ENCODE measurements at places on chromosomes 13 and 19.

GRCh38 chr19:19602136-19602712 is 16.3 kb downstream of the PBX4 start:
- DNase-seq, result no peak

GRCh38 chr19:49854378-49855263 is 3.7 kb downstream of the PTOV1 start:
- no peak for DNase-seq

- no peak for DNase-seq
Observed at GRCh38 chr19:8445488-8446001, 770 bp downstream of the HNRNPM start.

DNA sequence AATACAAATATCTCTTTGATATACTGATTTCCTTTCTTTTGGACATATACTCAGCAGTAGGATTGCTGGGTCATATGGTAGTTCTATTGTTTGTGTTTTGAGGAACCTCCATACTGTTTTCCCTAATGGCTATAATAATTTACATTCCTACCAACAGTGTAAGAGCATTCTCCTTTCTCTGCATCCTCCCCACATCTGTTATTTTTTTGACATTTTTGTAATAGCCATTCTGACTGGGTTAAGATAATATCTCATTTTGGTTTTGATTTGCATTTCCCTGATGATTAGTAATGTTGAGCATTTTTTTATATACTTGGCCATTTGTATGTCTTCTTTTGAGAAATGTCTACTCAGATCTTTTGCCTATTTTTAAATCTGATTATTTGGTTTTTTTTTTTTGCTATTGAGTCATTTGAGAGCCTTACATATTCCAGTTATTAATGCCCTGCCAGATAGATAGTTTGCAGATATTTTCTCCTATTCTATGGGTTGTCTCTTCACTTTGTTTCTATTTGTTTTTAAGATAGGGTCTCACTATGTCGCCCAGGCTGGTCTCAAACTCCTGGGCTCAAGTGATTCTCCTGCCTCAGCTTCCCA is 95.7 kb downstream of the FNDC3A start:
- DNase-seq, result no peak

- no peak for DNase-seq
Observed at GRCh38 chr13:107458269-107458668, 757.1 kb downstream of the LIG4 start.

DNA sequence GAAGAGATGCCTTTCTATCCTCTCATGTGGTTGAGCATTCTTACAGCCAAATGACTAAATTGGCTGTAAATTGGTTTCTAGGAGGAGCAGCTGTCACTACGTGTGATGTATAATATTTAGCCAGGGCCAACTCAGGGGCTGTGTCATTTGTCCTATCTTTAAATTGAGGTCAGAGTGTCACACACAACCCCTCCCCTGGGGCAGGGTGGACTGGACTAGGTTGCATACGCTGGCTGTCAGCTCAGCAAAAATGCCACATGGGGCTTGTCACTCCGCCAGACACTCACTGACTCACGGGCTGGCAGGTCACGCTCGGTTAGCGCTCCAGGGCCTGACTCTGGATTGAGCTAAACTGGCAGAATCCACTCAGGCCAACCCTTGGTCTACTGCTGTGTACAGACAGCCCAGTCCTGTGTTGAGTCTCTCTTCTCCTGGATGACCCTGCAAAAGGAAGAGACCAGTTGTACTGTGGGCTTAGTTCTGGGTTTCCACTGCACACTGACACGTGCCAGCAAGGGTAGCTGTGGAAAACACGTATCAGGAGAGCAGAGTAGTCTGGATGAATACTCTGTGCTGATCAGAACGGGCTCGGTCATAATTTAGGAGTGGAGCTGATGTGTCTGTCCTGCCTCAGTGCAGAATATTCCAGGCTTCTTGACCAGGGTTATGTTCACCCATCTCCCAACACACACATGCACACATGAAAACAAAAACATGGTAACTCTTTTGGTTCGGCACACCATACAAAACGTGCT is 29.1 kb downstream of the SHISA2 start:
- no peak for DNase-seq

- DNase-seq, result no peak
Observed at GRCh38 chr13:30856005-30856790, 49.9 kb upstream of the MEDAG start.

GRCh38 chr13:28494778-28495537 is at the start of gene FLT1:
Gene FLT1 (minus strand): TSS chr13:28495128. CDS start chr13:28494843, 285 bp downstream.
- DNase-seq, result no peak

GRCh38 chr19:31583148-31583547 is 233.9 kb upstream of the TSHZ3 start:
- DNase-seq, result no peak

DNA sequence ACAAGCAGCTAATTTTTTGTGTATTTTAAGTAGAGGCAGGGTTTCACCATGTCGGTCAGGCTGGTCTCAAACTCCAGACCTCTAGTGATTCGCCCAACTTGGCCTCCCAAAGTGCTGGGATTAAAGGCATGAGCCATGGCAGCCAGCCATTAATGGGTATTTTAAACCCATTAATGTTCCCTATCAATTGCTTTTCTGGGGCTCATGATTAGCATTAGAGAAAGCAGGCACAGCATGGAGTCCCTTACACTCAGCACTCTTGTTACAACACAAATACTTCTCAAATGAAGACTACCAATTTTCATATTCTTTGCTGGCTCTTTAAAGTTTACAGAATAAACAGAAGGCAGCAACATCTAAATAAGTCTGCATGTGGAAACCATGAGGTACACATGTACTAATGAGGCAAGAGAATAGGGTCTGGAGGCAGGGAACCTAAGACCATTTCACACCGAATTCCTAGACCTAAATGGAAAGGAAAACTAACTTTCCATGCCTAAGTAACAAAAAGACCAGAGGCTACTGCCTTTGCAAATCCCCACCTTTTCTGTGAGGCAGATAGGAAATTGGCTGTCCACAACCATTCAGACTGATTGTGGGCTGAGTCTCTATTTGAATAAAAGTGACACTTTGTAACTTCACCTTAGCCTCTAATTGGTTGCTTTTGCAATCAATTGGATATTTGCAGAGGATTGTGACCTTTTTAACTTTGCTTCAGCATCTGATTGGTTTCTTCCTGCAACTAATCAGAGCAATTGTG is 21.2 kb downstream of the ZNF675 start:
- no peak for DNase-seq

DNA sequence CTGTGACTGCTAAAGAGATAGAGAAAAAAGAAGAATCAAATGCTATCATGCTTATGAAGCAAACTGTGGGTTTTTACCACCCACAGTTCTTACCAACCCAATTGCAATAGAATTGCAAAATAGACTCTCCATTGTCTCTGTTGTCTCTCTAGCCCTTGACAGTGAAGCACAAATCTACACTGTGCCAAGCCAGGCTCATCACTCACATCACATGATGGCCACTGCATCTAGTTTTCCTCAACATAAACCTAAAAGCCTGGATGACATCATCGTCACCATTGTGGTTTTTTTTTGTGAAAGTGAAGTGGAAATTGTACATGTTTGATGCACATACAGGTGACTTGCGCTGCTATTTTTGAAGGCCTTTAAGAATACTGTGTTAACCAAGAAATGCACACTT is 56.1 kb downstream of the KL start:
- DNase-seq, result no peak

DNA sequence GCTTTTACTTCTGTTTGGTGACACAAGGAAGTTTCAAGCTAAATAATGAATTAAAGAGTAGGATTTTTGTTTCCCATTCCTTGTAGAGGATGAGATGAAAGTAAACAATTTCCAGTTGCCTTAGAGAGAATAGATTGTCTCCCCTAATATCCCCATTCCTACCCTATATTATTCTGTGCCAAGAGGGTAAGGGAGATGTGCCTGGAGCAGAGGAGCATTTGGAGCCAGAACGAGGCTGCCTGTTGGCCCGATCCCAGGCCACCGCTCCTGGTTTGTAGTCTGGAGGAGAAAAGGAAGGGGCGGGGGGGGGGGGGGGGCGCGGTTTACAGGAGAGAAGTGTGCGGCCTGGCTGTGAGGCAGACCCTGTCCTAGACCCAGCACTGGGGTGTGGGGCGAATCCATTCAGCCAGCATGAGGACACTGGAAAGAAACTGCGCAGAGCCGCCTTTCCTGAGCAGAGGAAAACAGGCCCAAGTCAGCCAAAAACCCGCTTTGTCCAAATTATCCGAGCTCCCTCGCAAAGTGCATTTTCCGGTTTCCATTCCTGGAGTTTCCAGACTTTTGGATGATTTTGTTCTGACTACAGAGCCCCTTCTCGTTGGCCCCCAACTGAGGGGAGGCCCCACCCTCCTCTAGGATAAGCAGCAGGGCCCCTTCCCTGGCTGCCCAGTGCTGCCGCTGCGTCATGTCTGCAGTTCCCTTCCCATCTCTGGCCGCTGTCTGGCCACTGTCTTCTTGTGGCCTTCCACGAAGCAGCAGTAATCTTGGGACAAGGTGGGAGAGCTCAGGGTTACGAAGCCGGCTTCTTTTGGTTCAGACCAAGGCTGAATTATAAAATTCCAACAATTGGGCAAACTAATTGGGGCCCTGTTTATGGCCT is 23.0 kb downstream of the NFIX start:
- DNase-seq, result no peak

DNA sequence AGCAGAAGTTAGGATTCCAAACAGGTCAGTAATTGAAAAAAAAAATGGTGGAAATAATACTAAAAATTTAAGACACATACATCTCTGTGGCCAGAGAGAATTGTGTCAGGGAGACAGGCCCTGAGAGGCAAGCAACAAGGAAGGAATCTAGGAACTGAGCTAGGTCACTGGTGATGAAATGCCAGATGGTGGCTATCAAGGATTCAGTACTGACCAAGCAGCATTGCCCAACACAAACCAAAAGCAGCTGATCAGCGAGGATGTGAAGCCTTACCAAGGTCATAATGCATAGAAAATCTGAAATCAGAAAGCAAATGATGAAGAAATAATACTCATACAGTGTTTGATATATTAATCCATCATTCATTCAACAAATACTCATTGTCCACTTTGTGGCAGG is 905.0 kb downstream of the GPC5 start:
- DNase-seq, result no peak

- no peak for DNase-seq
Observed at GRCh38 chr19:5891938-5892771, 11.4 kb downstream of the NDUFA11 start.

GRCh38 chr13:37681281-37682032 is 82.9 kb upstream of the POSTN start:
- DNase-seq, result no peak

DNA sequence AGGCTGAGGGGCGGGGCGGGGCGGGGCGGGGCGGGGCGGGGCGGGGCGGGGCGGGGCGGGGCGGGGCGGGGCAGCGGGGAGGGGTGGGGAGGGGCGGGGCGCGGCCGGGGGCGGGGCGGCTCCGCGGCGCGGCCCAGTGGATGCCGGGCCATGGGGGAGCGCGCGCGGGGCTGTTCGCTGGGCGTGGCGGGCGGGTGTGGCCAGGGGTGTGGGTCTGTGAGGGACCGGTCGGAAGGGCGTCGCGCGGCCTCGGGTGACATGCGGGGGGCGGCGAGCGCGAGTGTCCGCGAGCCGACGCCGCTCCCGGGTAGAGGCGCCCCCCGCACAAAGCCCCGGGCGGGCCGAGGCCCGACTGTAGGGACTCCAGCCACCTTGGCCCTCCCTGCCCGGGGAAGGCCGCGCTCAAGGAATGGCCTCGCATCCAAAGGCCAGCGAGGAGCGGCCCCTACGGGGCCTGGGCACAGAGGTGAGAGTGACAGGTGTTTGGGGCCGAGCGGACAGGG is at the start of gene ZFP28:
Gene ZFP28 (plus strand): TSS at position 188 of the 503 bp plus-strand sequence. CDS start 71 bp downstream, at position 259.
- peak; percentile 40 for DNase-seq

DNA sequence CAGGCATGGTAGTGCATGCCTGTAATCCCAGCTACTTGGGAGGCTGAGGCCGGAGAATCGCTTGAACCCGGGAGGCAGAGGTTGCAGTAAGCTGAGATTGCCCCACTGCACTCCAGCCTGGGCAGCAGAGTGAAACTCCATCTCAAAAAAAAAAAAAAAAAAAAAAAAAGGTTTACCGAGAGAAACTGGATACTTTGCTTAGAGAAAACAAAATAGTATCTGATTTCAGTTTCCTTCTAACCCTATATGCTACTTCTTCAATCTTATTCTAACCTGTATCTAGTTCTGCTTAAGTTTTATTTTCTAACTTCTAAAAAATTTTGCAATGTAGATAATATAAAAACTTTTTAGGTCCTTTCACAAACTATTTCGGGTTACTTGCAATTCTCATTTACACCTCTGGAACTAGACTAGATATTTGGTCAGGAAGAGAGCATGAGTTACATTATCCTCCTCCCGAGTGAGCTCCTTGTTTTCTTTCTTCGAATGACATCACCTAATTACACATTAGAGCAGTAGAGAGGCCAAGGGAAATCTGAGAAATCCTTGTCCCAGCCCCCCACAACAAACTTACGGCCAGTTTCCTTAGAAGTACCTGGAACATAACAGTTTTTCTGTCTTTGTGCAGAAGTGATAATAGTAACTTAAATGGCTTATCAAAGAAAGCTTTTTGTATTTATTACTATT is 128.9 kb downstream of the B3GLCT start:
- no peak for DNase-seq

DNA sequence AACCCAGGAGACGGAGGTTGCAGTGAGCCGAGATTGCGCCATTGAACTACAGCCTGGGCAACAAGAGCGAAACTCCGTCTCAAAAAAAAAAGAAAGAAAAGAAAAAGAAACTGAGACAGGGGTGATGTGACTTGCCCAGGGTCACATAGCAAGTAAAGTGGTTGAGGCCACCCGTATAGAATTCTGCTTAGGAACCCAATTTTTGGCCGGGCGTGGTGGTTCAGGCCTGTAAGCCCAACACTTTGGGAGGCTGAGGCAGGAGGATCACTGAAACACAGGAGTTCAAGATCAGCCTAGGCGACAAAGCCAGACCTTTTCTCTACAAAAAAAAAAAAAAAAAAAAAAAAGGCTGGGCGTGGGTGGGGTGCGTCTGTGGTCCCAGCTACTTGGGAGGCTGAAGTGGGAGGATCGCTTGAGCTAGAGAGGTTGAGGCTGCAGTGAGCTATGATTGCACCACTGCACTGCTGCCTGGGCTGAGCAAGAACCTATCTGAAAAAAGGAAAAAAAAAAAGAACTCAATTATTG is 1.3 kb downstream of the SNRPA start:
- no peak for DNase-seq

Data from HS-27A (cell line).